Neural crest cell (in vitro differentiated cells): ENCODE measurements at places on chromosomes 6 and 20.
A peak's percentile ranks its signal among the peaks of the same experiment; 100 is the strongest.

GRCh38 chr6:119895626-119896025, 546.1 kb upstream of the MAN1A1 start:
- peaks cover 6% of the 10 kb centered on the region for H3K4me1 ChIP-seq
- H3K27ac ChIP-seq: no peak overlapping the region
- H3K27me3 ChIP-seq: no peaks in the 10 kb centered on the region
- no peaks in the 10 kb centered on the region for H3K36me3 ChIP-seq
- no peak overlapping the region for H3K4me3 ChIP-seq

- H3K4me1 ChIP-seq: peaks cover 7% of the 10 kb centered on the region
- H3K27me3 ChIP-seq: no peaks in the 10 kb centered on the region
- no peak overlapping the region for H3K4me3 ChIP-seq
Observed at GRCh38 chr6:121932076-121932991, 467.1 kb upstream of the HSF2 start.

DNA sequence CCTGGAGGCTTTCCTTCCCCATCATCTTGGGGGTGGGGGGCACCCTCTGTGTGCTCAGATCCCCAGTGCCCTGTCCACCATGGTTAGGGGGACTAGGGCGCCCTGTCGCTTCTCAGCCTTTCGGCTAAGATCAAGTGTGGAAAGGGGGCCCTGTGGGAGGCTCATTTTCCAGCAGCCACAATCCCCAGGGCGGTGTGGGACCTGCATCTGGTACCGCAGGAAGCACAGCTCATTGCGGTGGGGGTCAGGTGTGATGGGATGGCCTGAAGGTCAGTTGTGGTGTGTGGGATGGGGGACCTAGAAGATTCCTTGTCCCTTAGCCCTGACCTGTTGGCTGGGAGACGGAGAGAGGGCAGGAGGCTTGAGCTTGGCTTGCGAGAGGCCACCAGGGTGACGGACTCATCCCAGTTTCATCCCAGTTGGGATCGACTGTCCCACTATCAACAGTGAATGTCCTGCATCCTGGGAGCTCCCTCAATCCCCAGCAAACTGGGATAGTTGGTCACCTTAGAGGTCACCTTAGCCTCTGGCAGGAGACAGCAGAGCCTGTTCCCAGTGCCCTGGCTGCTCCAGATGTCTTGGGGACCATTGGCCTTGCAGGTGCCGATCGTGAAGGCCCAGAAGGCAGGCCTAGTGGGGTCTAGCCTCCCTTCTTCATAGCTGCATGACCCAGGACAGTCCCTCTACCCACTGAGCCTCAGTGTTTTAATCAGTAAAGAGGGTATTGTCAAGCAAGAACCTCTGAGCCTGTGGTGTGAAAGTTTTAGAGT, 64.5 kb upstream of the PMEPA1 start:
- H3K4me1 ChIP-seq: peaks cover 15% of the 10 kb centered on the region
- no peaks in the 10 kb centered on the region for H3K36me3 ChIP-seq
- no peak for DNase-seq
- H3K27ac ChIP-seq: no peak overlapping the region

GRCh38 chr6:166587631-166588413, 1.3 kb upstream of the RAMACL start:
- no peak overlapping the region for H3K27ac ChIP-seq
- DNase-seq: no peak
- H3K36me3 ChIP-seq: peaks cover 3% of the 10 kb centered on the region

GRCh38 chr6:158467923-158468322, 92.0 kb upstream of the TMEM181 start:
- peaks cover 47% of the 10 kb centered on the region for H3K36me3 ChIP-seq
- no peak overlapping the region for H3K4me3 ChIP-seq
- H3K27me3 ChIP-seq: no peaks in the 10 kb centered on the region
- no peak overlapping the region for H3K27ac ChIP-seq

DNA sequence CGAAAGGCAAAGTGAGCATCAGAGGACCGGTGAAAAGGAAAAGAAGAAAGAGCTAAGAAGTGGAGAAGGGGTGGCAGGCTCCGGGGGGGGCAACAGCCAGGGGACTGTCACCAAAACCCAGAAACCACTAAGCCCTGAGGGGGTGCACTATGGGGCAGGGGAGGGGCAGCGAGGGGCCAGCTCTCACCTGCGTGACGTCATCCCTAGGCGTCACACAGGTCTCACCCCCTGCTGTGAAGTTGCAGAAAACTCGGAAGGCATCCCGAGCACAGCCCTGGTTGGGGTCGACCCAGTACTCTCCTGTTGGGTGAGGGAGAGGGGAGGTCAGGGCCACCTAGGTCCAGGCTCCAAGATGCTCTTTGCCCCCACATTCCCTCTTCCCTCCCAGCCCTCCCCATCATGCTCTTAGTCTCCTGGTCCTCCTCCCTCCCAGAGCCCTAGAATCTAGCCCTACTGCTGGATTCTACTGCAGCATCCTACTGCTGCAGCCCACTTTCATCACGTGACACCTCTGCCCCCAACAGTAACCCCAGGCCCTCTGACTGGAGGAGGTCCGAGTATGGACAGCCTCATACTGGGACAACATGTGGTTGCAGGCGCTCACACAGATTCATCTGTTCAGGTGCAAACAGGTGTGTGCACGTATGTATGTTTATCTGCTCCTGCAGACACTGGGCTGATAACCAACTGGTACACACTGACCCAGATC, 27.4 kb downstream of the COL11A2 start:
- H3K27ac ChIP-seq: no peak overlapping the region
- DNase-seq: no peak
- H3K4me3 ChIP-seq: no peak overlapping the region
- H3K27me3 ChIP-seq: peaks cover 4% of the 10 kb centered on the region
- H3K36me3 ChIP-seq: no peaks in the 10 kb centered on the region

- peaks cover 28% of the 10 kb centered on the region for H3K4me1 ChIP-seq
- H3K4me3 ChIP-seq: no peak overlapping the region
- no peak for DNase-seq
- no peak overlapping the region for H3K27ac ChIP-seq
Observed at GRCh38 chr20:37669773-37670236, 24.0 kb upstream of the CTNNBL1 start.

DNA sequence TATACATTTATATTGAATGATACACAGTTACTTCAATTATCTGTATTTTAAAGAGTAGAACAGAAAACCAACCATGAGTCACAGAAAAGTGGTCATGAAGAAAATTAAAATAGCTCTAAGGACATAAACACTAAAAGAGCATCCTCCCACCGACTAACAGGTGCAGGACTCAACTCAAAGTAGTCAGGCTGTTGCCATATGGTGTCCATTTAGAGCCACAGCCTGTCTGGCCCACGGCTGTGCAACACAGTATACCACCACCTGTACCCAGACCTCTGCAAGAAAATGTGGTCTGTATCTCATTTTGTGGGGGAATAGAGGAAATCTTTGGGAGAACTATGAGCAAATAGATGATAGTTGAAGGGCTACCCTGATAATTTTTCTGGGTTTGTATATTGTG, 449.8 kb upstream of the RNF217 start:
- no peaks in the 10 kb centered on the region for H3K27me3 ChIP-seq
- no peaks in the 10 kb centered on the region for H3K36me3 ChIP-seq
- H3K4me3 ChIP-seq: no peak overlapping the region
- no peak overlapping the region for H3K27ac ChIP-seq

DNA sequence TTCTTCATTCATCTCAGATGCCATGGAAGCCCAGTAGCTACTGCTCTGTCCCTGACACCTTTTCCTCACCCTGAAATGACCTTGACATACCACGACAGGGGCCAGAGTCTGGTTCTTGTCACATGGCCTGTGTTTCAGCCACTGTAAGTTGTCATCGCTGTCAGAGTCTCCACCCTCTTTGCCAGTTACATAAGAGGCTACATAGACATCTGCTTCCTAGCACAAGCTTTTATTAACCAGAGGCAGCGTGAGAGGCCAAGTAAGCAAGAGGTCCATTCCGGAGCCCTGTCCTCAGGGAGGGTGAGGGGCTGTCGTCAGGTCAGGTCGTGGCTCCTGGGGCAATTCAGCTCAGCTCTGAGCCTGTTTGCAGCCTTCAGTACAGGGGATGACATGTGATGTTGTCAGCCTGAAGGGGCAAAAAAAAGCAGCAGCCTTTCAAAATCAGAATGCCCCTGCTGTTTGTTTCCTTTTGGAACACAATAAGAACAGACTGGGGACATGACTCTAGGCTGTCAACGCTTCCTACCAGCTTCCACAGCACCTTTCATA, 146.3 kb downstream of the MTFR2 start:
- no peak overlapping the region for H3K27ac ChIP-seq
- no peak overlapping the region for H3K4me3 ChIP-seq
- H3K4me1 ChIP-seq: peaks cover 35% of the 10 kb centered on the region
- no peak for DNase-seq
- H3K36me3 ChIP-seq: no peaks in the 10 kb centered on the region

DNA sequence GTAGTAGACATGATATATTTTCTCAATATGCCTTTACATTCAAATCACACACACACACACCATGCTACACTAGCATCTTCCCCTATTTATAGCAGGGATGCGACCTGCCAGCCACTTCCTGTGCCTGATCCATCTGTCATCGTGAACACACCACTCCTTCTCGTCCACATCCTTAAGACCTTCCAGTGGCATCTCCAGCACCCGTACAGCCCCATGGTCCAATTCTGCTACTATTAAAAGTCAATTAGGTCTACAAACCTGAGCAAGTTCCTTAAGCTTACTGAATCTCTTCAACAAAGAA, 54.5 kb downstream of the KIF16B start:
- no peak for DNase-seq
- H3K4me3 ChIP-seq: no peak overlapping the region
- no peaks in the 10 kb centered on the region for H3K27me3 ChIP-seq
- H3K4me1 ChIP-seq: peaks cover 5% of the 10 kb centered on the region
- H3K36me3 ChIP-seq: peaks cover 21% of the 10 kb centered on the region

DNA sequence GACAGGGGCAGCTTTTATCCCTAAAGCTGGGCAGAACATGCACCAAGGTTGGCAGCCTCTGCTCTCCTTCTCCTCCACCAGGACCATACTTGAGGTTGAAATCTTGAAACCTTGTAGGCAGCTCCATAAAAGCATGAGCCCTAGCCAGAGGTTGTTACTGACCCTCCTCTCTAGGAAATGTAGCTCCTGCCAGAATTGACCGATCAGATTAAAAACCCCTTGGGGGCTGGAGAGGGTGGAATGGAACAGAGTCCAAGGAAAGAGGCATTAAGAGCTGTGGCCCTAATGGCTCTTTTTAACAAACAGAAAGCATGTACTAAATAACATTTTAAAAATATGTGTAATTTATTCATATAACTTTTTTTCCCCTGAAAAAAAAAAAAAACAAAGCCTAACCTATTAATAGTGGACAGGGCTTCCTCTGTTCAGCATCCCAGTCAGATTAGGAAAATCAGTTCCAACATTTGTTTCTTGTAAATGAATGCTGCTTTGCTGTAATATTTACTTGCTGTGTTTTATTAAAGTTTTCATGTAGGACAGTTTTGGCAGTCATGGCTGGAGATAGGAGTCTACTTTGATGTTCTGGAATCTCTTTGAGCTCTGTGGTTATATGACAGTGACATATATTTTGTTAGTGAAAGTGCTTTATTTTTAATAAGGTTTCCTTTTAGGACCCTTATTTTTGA, 41.3 kb downstream of the MTHFD1L start:
- no peak overlapping the region for H3K4me3 ChIP-seq
- peaks cover 12% of the 10 kb centered on the region for H3K36me3 ChIP-seq
- DNase-seq: no peak
- H3K27ac ChIP-seq: no peak overlapping the region
- H3K27me3 ChIP-seq: no peaks in the 10 kb centered on the region

DNA sequence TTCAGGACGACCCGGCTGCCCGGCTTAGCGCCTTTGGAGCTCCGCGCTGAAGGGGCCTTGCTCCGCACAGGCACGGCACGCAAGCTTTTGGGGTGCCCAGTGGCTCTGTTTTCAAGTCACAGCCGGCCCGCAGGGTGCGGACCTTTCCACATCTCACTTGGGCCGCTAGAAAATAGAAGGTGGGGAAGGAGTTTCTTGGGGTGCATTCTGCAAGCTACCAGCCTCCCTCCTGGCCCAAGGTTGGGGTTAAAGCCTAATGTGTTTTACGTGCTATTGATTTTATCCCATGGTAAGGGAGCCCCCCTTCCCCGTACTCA, 561 bp downstream of the KAT14 start:
- H3K36me3 ChIP-seq: peaks cover 3% of the 10 kb centered on the region
- H3K27me3 ChIP-seq: peaks cover 9% of the 10 kb centered on the region
- peak overlapping the region; percentile 86 for H3K4me3 ChIP-seq
- H3K27ac ChIP-seq: peak overlapping the region; percentile 44
- no peak for DNase-seq
- H3K4me1 ChIP-seq: peaks cover 25% of the 10 kb centered on the region

DNA sequence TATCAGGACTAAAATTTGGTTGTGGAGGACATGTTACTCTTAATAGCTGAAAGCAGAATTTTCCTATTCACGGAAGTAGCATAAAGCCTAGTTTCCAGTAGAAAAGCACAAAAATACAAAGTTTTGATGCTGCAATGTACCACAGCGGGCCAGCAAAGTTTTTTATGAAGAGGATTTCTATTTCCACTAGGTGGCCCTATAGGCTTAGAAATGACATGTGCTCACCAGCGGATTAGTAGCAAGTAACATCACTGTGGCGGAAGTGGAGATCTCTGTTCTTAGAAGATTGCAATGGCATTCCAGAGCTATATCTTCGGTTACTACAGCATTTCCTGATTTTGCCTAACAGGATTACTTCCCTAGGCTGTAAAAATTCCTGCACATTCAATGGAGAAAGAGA, 1219.0 kb upstream of the EYS start:
- no peak overlapping the region for H3K27ac ChIP-seq
- no peak overlapping the region for H3K4me3 ChIP-seq
- H3K27me3 ChIP-seq: no peaks in the 10 kb centered on the region
- no peaks in the 10 kb centered on the region for H3K4me1 ChIP-seq
- no peak for DNase-seq

- DNase-seq: no peak
- H3K27ac ChIP-seq: no peak overlapping the region
- peak overlapping the region; percentile 45 for H3K4me3 ChIP-seq
Observed at GRCh38 chr6:32149092-32149755, 2.5 kb downstream of the PRRT1 start.

- H3K27ac ChIP-seq: no peak overlapping the region
- no peak for DNase-seq
- H3K4me3 ChIP-seq: no peak overlapping the region
- peaks cover 2% of the 10 kb centered on the region for H3K36me3 ChIP-seq
- H3K4me1 ChIP-seq: peaks cover 19% of the 10 kb centered on the region
- H3K27me3 ChIP-seq: no peaks in the 10 kb centered on the region
Observed at GRCh38 chr6:22956029-22956681, 386.8 kb downstream of the HDGFL1 start.
